ENCODE measurements at places on chromosomes 3 and 15. TPM values are rescaled to one million over a fixed set of nuclear protein-coding genes. Genes with fewer than 3 reads are reported as not detected.
A peak's percentile ranks its signal among the peaks of the same experiment; 100 is the strongest.

DNA sequence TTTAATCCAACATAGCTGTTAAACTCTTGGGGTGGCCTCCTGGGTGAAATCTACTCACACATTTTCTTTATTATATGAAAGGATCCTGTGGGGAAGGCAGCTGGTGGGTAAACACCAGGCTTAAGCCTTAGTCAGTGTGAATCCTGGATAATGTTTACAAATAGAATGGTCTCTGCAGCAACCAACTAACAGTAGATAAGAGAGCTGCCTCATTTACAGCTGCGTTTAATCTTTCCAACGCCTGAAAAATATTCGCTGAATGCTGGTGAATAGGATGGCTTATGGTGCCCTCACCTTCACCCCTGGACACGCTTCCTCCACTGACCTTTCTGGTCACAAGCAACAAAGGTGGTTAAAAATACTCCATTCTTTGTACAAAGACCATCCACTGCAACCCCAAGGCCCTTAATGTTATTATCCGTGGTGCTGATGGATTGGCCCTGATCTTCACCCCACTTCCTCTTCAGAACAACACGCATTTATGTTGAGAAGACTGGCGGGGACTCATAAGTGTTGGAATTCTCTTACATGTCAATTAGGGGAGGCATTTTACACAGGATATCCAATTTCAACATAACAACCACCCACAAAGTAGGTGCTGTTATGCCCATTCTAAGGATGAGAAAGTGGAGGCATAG is 120.0 kb upstream of the FRMD4B start:
- peaks cover 2% of the 10 kb centered on the region for H3K27me3 ChIP-seq
- DNase-seq: no peak
- H3K4me3 ChIP-seq: no peak overlapping the region
- H3K4me1 ChIP-seq: no peaks in the 10 kb centered on the region

- peaks cover 10% of the 10 kb centered on the region for H3K4me1 ChIP-seq
- no peak for DNase-seq
- no peak overlapping the region for H3K4me3 ChIP-seq
These were observed 691.7 kb upstream of the CBLB start for GRCh38 chr3:106560451-106560966.

GRCh38 chr3:93904568-93904967 is 69.1 kb downstream of the PROS1 start:
- no peaks in the 10 kb centered on the region for H3K4me1 ChIP-seq
- no peak overlapping the region for H3K4me3 ChIP-seq
- H3K27me3 ChIP-seq: no peaks in the 10 kb centered on the region

- peak overlapping the region; percentile 47 for H3K27ac ChIP-seq
- no peaks in the 10 kb centered on the region for H3K27me3 ChIP-seq
- H3K4me3 ChIP-seq: peak overlapping the region; percentile 2
- H3K4me1 ChIP-seq: peaks cover 37% of the 10 kb centered on the region
These were observed 60.4 kb upstream of the LMOD3 start for GRCh38 chr3:69182588-69183316.

- H3K4me3 ChIP-seq: no peak overlapping the region
- no peak for DNase-seq
- no peaks in the 10 kb centered on the region for H3K27me3 ChIP-seq
- H3K36me3 ChIP-seq: no peaks in the 10 kb centered on the region
- peak overlapping the region; percentile 71 for H3K27ac ChIP-seq
- peaks cover 25% of the 10 kb centered on the region for H3K4me1 ChIP-seq
These were observed 40.2 kb downstream of the IDH2 start for GRCh38 chr15:90062023-90062442.

DNA sequence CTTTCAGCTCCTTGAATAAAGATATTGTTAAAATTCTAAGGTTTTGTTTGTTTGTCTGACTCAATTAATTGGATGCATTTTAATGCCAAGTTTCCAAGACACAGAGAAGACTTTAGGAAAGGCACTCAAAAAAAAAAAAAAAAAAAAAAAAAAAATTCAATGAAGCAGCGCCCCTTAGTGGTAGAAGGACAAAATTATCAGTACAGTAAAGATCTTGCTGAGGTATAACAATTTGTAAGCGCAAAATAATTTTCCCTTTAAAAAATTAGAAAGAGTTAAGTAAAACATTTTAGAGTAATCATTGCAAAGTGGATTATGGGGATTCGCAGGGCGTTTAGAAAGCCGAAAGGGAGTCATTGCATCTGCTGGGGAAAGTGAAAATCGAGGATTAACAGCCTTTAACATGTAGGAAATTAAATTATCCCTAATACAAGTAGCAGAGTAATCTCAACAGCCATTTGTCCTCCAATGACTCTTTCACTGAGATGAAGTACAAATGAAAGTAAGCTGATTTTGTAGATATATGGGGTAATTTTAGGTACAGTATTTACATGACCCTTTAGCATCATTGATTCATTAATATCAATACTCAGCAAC is 5.8 kb upstream of the DIS3L start:
- H3K36me3 ChIP-seq: no peaks in the 10 kb centered on the region
- H3K27me3 ChIP-seq: no peaks in the 10 kb centered on the region
- no peak for DNase-seq
- no peak overlapping the region for H3K4me3 ChIP-seq
- no peak overlapping the region for H3K27ac ChIP-seq

DNA sequence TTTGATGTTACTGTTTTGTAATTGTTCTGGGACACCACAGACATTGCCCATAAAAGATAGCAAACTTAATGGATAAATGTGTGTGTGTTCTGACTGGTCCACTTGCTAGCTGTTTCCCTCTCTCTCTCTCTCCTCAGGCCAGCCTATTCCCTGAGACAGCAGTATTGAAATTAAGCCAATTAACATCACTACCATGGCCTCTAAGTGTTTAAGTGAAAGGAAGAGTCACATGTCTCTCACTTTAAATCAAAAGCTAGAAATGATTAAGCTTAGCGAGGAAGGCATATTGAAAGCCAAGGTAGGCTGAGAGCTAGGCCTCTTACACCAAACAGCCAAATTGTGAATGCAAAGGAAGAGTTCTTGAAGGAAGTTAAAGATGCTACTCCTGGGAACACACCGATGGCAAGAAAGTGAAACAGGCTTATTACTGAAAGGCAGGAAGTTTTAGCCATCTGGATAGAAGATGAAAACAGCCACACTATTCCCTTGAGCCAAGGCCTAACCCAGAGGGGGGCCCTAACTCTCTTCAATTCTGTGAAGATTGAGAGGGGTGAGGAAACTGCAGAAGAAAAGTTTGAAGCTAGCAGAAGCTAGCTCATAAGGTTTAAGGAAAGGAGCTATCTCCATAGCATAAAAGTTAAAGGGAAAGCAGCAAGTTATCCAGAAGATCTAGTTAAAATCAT is 295.1 kb downstream of the CHST2 start:
- no peak overlapping the region for H3K4me3 ChIP-seq
- H3K27me3 ChIP-seq: no peaks in the 10 kb centered on the region
- H3K27ac ChIP-seq: no peak overlapping the region
- no peaks in the 10 kb centered on the region for H3K36me3 ChIP-seq

DNA sequence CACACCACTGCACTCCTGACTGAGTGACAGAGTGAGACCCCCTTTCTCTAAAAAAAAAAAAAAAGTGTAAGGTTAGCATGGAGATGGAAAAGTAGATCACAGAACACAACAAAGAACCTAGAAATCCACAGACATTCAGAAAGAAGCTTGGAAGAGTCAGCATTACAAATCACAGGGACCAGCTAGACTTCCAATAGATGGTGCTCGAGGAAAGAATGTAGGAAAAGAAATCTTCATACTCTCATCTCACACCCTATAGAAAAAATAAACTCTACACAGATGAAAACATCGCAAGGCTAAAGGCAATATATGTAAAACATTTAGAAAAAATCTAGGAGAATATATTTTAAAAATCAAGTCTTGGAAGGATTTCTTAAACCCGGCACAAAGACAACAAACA is 94.5 kb upstream of the ABHD17C start:
- H3K27ac ChIP-seq: no peak overlapping the region
- H3K36me3 ChIP-seq: no peaks in the 10 kb centered on the region
- H3K4me3 ChIP-seq: no peak overlapping the region
- H3K27me3 ChIP-seq: peaks cover 8% of the 10 kb centered on the region
- no peaks in the 10 kb centered on the region for H3K4me1 ChIP-seq
- no peak for DNase-seq

DNA sequence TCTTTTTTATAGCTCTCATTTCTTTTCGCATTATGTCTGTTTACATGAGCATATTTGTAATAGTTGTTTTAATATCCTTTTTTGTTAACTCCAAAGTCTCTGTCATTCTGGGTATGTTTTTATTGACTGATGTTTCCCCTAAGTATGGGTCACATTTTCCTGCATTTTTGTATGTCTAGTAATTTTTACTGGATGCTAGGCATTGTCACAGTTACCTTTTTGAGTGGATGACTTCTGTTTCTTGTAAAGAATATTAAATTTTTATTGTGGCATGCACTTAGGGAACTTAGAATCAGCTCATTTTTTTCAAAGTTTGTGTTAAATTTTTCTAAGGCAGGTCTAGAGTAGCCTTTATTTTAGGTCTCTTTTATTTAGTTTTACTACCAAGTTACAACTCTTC is 40.7 kb downstream of the ANAPC13 start:
- H3K27me3 ChIP-seq: peaks cover 17% of the 10 kb centered on the region
- no peak overlapping the region for H3K4me3 ChIP-seq
- DNase-seq: no peak
- no peaks in the 10 kb centered on the region for H3K4me1 ChIP-seq
- no peaks in the 10 kb centered on the region for H3K36me3 ChIP-seq
- no peak overlapping the region for H3K27ac ChIP-seq

DNA sequence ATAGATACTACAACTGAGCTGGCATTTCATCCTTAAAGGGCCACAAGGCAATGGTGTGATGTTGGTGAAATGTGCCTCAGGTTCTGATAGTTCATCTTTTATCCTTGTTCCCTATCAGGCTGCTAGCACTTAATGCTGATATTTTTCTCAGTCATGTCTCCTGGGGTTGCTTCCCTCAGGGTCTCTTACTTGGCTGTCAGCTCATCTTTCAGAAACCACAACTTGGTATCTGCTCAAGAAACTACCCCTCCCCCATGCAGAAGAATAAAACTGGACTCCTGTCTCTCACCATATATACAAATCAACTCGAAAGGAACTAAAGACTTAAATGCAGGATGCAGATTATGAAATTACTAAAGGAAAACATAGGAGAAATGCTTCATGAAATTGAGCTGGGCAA is 308.1 kb downstream of the CHST2 start:
- H3K27ac ChIP-seq: no peak overlapping the region
- H3K4me1 ChIP-seq: peaks cover 5% of the 10 kb centered on the region
- no peaks in the 10 kb centered on the region for H3K27me3 ChIP-seq
- no peak overlapping the region for H3K4me3 ChIP-seq
- no peaks in the 10 kb centered on the region for H3K36me3 ChIP-seq
- DNase-seq: no peak

DNA sequence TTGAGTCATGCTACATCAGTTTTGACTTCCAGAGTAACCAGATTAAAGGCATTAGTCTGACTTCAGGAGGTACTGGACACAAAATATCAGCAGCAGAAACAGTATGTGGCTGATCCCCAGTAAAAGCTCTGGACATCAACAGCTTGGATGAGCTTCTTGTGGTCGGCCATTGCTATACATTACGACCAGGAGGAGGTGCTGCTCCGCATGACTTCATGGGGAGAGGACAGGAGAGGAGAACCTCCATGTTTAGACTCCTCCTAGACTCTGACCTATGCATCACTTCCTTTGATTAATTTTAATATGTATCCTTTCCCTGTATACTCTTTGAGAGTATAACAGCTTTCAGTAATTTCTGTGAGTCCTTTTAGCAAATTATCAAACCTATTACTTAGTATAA is 285.6 kb upstream of the ARHGEF26 start:
- H3K36me3 ChIP-seq: no peaks in the 10 kb centered on the region
- H3K4me3 ChIP-seq: no peak overlapping the region
- no peak for DNase-seq
- no peak overlapping the region for H3K27ac ChIP-seq
- no peaks in the 10 kb centered on the region for H3K27me3 ChIP-seq

GRCh38 chr15:92899601-92899947 is 550 bp upstream of the CHD2 start:
- peak overlapping the region; percentile 93 for H3K4me3 ChIP-seq
- H3K27ac ChIP-seq: peak overlapping the region; percentile 98
- peaks cover 70% of the 10 kb centered on the region for H3K36me3 ChIP-seq
- no peak for DNase-seq

GRCh38 chr3:73616056-73616455 is 8.7 kb downstream of the PDZRN3 start:
- no peak overlapping the region for H3K27ac ChIP-seq
- no peaks in the 10 kb centered on the region for H3K27me3 ChIP-seq
- H3K36me3 ChIP-seq: no peaks in the 10 kb centered on the region
- H3K4me1 ChIP-seq: no peaks in the 10 kb centered on the region
- no peak overlapping the region for H3K4me3 ChIP-seq

DNA sequence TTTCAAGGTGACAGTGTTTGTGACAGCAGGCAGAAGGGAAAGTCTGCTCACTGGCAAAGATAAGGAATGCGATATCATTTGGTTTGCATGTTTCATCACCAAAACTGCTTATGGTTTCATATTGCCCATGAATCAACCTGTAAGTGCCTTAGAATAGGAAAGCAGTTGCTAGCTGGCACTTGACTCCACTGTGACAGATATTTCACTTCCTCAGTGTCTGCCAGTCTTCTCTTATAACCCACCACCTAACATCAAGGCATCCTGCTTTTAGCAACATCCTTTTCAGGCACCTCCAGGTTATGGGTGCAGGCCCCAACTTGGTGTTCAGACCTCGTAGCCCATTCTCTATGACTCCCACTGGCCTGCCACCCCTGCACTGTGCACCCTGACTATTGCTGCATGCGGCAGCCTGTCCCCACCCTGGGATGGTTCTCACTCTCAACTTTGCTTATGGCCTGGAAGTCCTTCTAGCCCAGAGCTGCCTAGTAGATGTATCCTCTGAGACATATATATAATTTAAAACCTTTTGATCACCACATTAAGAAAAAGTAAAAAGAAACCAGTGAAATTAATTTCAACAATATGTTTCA is 154.4 kb upstream of the RARB start:
- H3K27ac ChIP-seq: no peak overlapping the region
- no peak for DNase-seq
- no peaks in the 10 kb centered on the region for H3K4me1 ChIP-seq
- no peaks in the 10 kb centered on the region for H3K27me3 ChIP-seq
- no peak overlapping the region for H3K4me3 ChIP-seq

Gene RARRES1
- not detected for total RNA-seq

Gene XIRP1
- 3.0 TPM for total RNA-seq

Gene NPAP1
- not detected for total RNA-seq

Gene NR1I2
- total RNA-seq: not detected

Gene CYP8B1
- not detected for total RNA-seq

Gene SLC22A14
- total RNA-seq: not detected

Gene CLDN18
- total RNA-seq: not detected

All from activated T-helper 1 cell treated with anti-CD3 and anti-CD28 coated beads, Interleukin-12 subunit alpha, Interleukin-12 subunit beta, Interleukin-2, Interleukin-4 antibody, amounts not matched to agents 30 ng/mL and 10 ng/mL and 1 ng/mL, durations not matched to agents 14 hours and 24 hours and 36 hours (primary cell).